WERI-Rb-1 (cell line): ENCODE measurements at places on chromosomes 1 and 21.

GRCh38 chr1:60753036-60753900, 329.1 kb upstream of the NFIA start:
- no peak for DNase-seq

- no peak for DNase-seq
Observed at GRCh38 chr1:36994868-36995267, 39.4 kb downstream of the GRIK3 start.

DNA sequence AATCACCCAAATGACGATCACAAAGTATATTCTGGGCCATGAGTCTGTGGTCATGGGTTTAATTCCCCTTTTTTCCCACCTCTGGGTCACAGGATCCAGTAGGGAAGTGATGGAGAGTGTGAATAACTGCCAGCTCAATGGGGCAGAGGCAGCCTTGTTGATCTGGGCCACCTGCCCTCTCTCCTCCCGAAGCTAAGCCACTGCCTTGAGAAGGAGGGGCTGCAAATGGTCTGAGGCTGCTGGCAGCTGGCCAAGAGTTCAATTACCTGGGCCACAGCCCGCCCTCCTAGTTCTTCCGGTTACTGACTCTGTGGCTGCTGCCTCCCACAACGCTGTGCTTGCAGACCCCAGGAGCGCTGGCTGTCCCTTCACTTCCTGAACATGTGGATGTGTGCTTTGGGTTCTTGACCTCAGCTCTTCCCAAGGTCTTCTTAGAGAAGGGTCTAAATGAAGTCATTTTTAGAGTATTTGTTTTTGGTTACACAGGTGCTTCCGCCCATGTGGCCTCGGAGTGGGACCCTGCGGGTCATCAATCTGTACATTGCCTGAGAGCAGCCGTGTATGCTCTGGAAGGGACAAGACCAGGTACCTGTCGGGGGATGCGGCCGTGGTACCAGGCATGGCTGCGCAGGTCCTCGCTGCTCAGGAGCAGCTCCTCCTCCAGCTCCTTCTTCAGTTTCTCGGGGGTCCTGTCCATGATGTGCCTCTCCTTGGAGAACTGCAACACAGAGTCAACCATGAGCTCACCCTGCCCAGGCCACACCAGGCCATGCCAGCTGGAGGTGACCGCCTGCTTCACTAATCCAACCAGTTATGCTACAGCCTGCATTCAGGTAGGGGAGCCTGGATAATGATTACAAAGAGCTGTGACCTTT, 89.7 kb downstream of the BCAR3 start:
- peak; percentile 79 for DNase-seq

DNA sequence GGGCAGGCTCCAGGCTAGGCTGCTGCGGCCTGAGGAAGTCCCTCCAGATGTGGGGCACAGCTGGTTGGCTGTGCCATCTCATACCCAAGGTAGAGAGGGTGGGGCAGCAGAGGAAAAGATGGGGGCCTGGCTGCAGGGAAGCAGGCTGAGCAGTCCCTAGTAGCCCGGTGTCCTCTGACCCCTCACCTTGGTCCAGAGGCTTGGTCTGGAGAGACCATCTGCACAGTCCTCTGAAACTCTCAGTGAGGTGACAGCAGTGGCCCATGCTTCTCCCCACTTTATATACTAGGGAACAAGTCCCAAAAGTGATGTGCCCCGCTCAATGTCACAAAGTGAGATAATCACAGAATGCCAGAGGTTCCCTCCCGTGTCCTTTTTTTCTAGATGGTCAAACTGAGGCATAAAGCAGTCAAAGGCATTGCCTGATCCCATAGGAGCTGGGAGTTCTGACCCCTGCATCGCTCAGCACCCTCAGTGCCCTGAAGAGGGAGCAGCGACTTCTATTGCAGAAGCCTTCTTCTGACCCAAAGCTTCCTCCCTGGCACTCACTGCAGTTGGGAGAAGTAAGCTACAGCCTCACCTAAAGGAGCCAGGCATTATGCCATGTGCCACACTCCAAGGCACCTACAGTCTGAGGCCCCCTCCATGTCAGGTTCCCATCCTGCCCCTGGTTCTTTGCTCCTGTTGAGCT, 45.5 kb downstream of the TRABD2B start:
- peak; percentile 21 for DNase-seq

DNA sequence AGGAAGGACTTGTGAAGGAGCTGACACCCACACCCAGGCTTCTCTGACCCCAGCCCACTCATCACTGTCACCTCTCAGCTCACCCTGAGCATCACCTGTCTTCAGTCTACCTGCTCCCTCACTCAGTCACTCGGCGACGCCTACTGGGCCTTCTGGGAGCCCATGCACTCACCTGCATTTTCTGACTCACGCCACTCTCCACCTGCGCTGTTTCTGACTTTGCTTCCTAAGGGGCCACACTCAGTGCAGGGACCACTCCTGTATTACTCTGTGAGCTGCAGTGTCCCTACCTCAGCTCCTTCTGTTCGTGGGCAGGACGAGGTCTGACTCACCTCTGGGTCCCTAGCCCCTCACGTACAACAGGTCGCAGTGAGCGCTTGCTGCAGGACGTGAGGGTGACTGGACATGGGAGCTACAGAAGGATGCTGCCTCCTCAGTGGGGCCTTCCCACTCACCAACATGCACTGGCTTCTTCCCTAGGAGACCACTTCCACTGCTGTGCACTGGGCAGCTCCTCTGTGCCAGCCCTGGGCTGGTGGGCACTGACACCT, 102.3 kb downstream of the GLIS1 start:
- peak; percentile 3 for DNase-seq

DNA sequence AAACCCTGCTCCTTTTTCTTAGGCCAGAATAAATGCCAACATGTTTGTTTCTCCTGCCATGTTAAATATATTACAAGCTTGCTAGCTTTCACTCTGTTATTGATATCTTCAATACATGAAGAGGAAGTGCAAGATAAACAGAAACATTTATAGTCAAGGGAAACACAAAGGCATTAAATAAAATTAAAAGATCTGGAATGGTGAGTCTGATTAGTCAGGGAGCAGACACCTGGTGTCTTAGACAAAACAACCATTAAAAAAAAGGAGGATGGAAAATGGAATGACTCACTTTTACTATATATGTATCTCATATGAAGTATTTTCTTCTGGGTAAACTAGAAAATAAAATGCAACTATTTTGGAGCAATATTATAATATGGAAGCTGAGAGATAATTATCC, 123.3 kb downstream of the SMYD3 start:
- no peak for DNase-seq

- DNase-seq = peak; percentile 41
Observed at GRCh38 chr1:41019353-41019745, 2.2 kb downstream of the SLFNL1 start.

DNA sequence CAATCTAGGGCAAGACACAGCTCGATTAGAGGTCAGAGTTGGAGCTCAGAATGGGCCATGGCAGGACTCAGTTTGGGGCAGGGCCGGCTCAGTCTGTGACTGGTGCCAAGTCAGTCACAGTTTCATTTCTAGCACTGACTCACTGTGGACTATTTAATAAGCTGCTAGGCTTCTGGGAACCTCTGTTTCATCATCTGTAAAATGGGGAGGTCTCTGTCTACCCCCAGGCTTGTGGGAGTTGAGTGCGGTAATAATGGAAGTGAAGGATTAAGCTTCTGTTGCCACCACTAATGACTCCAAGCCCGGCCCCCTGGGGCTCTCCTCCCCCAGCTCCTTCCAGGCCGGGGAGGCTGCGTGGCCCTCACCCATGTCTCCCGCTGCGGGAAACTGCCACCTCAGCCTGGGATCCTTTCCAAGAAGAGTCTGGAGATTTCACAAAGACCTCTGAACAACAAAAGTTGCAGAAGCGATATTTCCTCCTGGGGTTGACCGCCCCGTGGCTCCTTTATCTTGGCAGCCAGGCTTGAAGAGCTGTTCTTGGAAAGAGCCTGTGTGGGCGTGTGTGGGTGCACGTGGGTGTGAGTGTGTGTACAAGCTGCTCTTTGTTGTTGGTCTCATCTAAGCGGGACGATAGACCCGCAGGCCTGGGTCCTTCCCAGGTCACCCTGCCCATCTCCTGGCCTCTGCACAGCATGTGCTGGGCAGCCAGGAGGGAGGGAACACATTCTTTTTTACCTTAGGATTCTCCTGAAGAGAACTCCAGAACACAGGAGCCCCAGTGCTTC, 29.1 kb downstream of the KNCN start:
- peak; percentile 71 for DNase-seq

- no peak for DNase-seq
Observed at GRCh38 chr1:33322870-33323585, 2.1 kb upstream of the A3GALT2 start.

DNA sequence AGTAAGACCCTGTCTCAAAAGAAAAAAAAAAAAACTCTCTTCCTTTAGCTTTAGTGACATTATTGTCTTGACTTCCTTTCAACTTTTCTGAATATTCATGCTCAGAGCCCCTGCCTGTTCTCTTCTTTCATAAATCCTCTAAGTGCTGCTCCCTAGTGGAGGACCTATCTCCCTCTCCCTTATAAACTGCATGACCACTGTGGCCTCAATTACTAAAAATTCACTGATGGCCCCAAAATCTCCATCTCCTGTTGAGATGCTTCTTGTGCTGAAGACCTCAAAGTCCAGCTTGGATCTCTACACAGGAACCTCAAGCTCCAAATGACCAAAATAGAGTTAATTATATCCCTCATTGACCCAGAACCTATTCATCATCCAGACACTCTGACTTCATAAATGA, 7.8 kb downstream of the ITLN1 start:
- DNase-seq = no peak

DNA sequence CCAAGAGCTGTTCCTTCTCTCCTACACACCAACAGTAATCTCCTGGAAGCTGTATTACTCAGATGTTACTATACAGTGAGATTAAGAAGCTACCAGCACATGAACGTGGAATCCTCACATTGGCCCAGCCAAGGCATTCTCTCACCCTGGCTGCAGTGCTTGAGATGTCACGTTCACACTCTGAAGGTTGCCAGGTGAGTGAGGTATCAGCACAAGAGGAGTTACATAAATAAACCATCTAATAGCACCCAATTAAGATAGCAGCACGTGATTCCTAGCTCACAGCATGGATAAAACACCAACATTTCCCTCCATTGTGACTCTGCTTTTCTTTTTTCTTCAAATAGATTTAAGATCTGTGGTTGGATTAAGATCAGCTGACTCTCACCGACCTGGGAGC, 182.8 kb downstream of the PLPP3 start:
- DNase-seq = peak; percentile 64

GRCh38 chr1:33878392-33878791, 14.5 kb downstream of the HMGB4 start:
- no peak for DNase-seq

GRCh38 chr1:85815906-85816305, 107.7 kb upstream of the ZNHIT6 start:
- no peak for DNase-seq

- DNase-seq = no peak
Observed at GRCh38 chr1:153573351-153573750, 7.7 kb upstream of the S100A2 start.

- no peak for DNase-seq
Observed at GRCh38 chr1:11144570-11145256, 44.4 kb upstream of the ANGPTL7 start.

DNA sequence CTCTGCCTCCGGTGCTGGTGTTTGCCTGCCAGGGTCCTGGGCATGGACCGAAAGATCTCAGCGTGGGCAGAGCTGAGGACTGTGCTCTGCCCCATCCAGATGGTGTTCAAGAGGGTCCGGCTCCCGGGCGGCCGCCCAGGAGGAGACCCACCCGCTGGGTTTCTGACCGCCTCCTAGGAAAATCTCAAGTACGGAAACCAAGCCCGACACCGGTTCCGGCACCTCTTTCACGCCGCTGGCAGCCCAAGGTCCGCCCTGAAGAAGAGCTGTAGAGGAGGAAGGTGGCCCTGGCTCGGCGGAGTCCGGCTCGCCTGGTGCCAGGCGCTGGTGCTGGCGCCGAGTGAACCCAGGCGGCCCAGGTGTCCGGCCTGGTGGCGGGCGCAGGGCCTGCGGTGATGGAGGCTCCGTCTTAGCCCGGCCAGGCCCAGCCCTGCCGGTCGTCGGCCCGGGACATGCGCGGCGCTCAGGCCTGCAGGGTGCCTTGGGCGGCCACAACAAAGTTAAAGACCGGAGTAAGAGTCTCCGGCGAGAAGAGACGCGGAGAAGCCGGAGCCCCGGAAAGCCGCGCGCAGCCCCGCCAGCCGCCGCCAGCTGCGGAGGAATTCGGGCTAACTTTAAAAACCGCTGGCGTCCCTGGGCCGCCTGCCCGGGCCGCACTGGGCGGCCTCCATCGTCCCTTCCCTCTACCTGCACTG, 1.5 kb downstream of the GRIK3 start:
- no peak for DNase-seq

DNA sequence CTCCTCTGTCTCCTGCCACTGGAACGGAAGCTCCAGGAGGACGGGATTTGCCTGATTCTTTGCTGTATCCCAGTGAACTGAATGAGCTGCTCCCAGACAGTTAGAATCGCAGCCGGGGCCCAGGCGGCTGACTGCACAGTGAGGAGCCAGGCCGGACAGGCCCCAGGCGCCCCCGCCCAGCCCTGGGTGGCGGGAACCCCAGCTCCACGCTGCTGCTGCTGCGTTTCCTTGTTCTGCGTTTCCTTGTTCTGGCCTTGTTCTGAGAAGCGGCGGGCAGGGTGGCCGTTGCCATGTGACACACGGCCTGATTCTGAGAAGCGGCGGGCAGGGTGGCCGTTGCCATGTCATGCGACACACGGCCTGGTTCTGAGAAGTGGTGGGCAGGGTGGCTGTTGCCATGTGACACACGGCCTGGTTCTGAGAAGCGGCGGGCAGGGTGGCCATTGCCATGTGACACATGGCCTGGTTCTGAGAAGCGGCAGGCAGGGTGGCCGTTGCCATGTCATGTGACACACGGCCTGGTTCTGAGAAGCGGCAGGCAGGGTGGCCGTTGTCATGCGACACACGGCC, 56.2 kb downstream of the SLC37A1 start:
- DNase-seq = peak; percentile 6

DNA sequence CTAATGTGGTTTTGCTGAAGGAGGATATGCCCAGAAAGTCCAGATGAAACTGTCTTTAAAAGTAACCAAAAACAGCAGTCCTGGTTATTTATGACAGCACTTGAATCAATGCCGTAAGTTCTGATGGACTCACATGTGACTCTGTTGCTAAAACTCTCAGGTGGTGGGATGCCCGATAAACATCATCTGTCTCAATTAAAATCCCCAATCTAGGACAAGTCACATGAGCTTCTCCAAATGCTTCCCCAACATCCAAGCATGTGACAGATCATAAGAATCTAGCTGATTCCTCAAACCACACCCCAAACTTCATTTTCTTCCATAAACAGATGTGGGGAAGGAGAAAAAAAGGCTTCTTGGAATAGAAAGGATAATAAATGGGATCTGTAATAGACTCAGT, 786 bp upstream of the CTSK start:
- DNase-seq = no peak

- no peak for DNase-seq
Observed at GRCh38 chr1:167210966-167211674, 9.6 kb upstream of the POU2F1 start.

- DNase-seq = no peak
Observed at GRCh38 chr1:54017979-54018378, at the start of gene LDLRAD1. Gene LDLRAD1 (minus strand): TSS chr1:54018186. CDS start chr1:54018112, 74 bp downstream.

GRCh38 chr1:115182012-115182715, 92.9 kb upstream of the TSPAN2 start:
- DNase-seq = no peak

GRCh38 chr1:97608272-97608671, 312.6 kb downstream of the DPYD start:
- DNase-seq = no peak

- no peak for DNase-seq
Observed at GRCh38 chr1:65840683-65841082, 48.0 kb downstream of the PDE4B start.
